ENCODE measurements at places on chromosomes 13 and 19.

DNA sequence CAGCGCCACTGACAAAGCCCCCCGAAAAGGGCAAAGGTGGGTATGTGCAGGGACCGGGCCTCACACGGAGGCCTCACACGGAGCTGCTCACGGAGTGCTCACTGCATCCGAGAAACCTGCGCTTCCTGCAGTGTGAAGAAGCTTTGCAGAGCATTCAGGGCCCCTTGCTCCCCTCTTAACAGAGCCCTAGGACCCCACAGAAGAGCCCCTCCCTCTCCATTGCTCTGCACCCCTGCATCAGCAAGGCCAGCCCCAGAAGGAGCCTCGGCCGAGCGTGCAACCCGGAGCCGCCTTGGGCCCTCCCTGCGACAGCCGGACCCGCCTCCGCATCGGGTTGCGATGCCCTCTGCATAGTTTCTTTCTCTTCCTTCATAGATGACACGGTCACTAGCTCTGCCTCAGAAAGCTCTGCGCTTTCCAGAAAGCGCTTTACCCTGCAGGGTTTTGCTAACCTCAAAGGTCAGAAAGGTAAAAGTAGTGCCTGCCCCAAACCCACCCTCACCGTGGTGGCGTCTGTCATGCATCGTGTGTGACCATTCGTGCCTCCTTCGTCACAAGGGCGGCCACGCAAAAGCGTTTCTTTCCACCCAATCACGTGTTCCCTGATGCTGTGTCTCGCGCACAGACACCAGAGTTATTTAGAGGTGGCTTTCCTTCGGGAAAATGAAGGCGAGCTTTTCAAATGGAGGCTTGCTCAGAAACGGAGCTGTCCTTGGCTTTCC lies 15.7 kb upstream of the F7 start:
- DNase-seq = no peak

DNA sequence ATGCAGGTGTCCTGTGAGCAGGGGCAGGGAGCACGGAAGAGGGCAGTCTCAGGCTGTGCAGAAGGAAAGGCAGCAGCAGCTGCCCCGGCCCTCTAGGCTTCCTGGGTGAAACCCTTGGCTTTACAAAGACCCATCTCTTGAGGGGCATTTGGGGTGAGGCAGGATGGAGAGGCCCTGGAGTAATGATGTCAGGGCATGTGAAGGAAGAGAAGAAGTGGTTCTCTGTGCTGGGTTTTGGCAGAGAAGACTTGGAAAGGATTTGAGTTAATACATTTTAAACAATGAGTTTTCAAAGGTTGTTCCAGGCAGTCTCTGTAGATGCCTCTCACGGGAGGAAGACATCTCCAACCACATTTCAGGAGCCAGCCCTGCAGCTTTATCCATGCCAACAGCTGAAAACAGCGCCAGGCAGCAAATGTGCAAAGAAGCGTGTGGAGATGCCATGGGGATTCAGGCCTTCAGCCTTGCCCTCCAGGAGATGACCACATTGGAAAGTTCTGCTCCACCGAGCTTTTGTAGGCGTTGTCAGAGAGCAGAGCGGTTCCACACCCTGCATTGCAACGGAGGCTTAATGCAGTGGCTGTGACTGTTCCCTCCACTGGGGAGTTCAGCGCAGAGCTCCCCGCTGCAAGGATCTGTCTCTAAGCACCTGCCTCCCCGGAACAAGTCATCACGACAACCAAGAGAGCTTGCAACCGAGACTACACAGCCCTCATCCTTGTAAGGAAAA lies 322.8 kb downstream of the UQCRFS1 start:
- DNase-seq = no peak

DNA sequence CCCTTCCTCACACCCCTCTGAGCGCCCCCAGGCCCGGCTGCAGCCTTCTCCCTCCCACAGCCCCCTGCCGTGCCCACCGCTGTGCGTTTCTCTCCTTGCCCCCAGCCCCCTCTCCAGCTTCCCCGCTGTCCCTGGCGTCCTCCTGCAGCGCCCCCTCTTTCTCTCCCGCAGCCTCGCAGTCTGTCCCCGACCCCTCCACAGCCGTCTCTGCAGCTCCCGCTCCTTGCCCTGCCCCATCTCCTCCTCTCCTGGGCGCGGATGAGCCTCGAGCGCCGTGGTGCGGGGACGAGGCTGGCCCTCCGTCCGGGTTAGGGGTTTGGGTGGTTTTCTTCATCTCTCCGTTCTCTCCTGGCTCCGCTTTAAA lies 1.1 kb downstream of the KMT5C start:
- no peak for DNase-seq

DNA sequence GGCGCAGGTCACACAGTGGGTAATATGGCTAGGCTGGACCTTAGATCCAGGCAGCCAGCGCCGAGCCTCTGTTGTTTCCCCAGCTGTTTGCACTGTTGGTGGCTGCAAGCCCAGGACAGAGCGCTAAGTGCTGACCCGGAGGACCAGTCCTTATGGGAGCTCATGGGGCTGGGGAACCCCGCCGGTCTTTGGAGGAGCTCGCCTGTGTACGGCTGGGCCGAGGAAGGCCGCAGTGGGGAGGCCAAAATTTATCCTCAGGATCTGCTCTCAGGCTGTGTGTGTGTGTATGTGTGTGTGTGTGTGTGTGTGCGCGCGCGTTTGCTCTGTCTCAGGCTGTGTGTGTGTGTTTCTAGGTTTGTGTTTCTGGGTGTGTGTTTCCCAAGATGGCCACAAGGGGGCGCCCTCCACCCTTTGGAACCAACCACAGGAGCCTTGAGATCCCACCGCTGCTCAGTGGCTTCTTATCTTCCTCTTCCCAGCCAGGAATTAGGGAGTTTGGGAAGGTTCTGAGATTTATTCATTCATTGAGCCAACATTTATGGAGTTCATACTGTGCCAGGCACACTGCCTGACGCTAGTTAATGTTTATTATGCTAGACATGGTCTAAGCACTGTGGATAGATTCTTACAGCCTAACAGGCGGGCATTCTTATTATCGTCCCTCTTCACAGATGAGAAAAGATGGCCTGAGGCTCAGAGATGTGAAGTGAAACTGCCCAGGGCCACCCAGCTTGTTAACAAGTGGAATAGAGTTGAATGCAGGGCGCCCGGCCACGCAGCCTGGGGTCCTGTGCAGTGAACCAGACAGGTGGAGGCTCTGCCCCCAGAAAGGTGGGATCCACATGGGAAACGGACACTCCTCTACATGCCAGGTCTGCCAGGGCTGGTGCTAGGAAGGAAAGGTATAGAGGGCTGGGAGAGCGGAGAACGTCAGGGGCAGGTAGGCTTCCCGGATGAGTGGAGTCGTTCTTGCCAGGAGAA lies 13.0 kb downstream of the PGLYRP1 start:
- peak; percentile 66 for DNase-seq

- no peak for DNase-seq
Measured at GRCh38 chr13:46071590-46072249, 19.2 kb upstream of the ZC3H13 start.

- DNase-seq = no peak
Measured at GRCh38 chr19:54391589-54392061, 23.6 kb upstream of the TTYH1 start.

DNA sequence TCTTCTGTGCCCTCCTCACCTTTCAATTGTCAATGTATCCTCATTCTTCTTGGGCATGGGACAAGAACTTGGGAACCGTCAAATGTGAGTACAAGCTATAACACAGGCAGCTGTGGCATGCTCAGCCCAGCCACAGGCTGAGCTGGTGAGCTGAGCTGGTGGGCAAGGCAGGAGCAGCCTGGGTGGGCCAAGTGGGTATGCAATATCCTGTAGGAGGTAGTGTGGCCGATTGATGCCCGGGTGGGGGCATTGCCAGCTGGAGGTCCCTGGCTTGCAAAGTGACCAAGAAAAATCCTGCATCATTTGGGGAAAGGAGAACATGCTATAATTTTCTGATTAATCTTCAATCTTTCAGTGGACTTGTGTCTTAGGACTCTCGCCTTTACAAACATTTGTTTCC lies 507.2 kb upstream of the SLC10A2 start:
- DNase-seq = no peak

- no peak for DNase-seq
Measured at GRCh38 chr13:87667686-87668085, 3.5 kb upstream of the SLITRK5 start.

GRCh38 chr13:103883164-103883563 lies 816.9 kb upstream of the SLC10A2 start:
- peak; percentile 98 for DNase-seq

GRCh38 chr13:75647126-75647784 lies 11.1 kb downstream of the LMO7 start:
- peak; percentile 38 for DNase-seq

GRCh38 chr19:4692251-4693077 lies 22.3 kb upstream of the MYDGF start:
- DNase-seq = no peak

DNA sequence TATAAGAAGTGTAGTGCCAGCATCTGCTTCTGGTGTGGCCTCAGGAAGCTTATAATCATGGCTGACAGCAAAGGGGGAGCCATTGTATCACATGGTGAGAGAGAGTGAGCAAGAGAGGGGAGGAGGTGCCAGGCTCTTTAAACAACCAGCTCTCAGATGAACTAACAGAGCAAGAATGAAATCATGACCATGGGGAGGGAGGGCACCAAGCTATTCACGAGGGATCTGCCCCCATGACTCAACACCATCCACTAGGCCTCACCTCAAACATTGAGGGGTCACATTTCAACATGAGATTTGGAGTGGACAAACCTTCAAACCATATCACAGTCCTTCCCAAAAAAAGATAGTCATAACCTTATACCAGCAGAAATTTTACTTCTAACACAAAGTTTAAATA lies 174.0 kb downstream of the GPC5 start:
- DNase-seq = peak; percentile 35

DNA sequence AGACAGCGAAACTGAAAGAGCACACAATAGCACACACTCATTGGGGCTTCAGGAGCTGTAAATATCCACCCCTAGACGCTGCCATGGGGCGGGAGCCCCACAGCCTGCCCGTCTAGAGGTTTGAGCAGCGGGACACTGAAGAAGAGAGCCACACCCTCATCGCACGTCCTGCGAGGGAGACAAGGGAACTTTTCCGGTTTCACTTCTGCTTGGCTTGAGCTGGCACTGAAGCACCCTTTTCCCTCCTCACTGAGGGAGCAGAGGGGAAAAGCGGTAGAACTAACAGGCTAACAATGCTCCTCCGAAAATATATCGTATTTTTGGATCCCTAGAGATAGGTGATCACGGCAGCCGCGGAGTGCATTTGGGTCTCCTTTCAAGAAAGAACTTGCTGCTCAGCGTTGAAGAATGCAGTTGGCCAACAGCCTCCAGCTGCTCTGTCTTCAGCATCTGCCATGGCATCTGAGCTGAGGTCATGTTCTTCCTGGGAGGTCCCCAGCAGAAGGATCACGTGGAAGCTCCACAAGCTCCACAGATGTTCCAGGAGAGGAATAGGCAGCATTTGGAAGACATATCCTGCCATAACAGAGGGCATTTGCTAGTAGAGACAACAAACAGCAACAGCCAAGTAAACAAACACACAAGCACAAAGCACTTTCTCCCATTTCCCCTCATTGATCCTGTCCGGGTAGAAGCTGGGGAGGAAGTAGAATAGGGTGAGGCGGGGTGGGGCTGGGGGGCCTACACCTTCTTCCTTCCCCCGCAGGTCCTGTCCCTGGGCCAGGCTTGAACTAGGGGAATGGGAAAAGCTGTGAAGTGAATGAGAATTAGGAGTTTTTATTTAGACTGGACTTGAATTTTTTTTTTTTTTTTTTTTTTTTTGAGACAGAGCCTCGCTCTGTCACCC lies 44.8 kb upstream of the ALOX5AP start:
- DNase-seq = peak; percentile 97

DNA sequence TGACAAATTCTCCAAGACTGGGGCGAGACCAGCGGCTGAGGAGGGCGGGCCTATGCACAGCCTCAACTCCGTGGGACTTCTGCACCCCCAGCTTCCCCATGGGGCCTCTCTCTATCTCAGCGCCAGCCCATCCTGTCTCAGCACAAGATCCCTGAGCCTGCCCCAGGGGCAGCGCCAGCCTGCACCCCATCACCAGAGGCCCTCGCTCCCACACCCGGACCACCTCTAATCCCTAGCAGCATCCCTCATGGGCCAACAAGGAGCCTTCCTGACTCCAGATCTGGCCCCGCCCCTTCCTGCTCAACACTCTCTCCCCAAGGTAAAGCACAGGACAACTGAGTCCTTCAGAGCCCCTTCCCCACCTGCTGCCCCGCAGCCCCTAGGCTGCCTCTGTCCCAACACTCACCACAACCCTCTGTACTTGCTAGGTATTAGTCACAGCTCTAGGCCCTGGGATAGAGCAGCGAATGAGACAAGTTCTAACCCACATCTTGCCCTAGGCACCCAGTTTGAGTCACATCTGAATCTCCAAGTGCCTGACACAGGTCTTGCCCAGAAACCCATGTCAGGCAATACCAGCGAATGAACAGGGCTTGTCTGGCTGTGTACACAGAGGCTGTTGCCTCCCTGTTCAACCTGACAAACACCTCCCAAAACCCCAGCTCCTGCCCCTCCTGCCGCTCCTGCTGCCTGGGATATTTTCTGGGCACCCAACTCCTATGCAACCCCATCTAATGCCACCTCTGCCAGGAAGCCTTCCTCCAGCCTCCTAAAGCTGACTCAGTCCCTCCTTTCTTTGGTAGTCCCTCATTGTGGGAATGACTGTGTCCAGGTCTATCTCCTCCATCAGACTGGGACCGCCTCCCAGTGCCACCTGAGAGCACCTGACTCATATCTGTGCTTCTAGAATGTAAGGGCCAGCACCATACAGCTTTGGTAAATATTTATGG lies 18.6 kb downstream of the GRIK5 start:
- DNase-seq = no peak

DNA sequence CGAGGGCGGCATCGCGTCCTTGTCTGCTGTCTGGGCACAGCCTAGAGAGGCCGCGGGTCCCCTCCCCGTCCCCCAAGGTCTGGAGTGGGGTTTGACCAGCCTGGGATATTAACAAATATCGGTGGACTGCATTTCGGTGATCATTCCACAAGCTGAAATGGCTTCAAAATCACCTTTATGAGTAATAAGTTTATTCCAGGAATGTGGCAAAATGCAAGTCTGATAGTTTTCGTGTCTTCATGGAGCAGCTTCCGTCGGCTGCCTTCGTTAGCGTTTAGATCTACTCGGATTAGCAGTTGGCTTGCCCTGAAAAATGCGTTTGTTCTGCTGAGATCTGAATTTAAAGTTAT lies 1.1 kb upstream of the GJA3 start:
- DNase-seq = no peak

DNA sequence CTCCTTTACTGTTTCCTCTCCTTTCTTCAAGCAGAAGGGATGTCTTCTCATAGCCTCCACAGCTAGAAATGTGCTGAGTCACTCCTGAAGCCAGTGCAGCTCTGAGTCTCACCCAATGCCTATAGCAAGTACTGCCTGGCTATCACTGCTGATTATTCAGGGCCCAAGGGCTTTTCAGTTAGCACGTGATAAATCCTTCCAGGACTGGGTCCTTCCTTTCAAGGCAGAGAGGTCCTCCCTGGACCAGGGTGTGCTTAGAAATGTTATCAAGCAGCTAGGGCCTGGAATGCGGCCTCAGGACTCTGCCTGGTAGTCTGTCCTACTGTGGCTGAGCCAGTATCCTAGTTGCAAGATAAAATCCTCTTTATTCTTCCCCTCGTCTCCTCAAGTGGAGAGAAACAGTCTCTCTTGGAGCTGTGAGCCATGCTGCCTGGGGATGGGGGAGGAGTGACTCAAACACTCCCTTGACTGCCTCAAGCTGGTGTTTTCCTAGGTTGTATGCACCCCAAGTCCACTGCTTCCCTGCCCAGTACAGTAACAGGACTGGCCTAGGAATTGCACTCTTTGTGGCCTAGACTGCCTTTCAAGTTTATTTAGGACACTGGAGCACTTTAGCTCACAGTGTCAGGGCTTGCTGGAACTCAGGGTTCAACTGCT lies 198.7 kb upstream of the SERP2 start:
- DNase-seq = peak; percentile 72

Data from fibroblast of skin of right biceps (primary cell).